ENCODE measurements at places on chromosomes 12 and 14.

DNA sequence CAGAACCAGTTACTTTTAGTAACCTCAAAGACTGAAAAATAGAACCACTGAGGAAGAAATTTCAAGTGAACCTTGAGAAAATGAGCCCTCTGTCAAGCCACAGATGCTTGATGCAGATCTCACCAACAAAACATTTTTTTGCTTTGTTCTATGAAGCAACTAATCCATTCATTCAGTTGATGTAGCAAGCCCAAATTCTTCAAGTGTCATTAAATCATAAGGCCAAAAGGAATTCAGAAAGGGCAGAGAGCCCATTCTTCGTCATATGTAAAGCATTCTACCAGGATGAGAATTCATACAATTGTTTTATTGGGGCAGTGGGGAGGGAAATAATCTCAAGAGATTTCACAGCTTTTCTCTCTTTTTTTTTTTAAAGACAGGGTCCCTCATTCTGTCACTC is 218.0 kb upstream of the RGS6 start:
- DNase-seq = no peak

- DNase-seq = no peak
Observed at GRCh38 chr14:32430326-32430725, 101.2 kb downstream of the AKAP6 start.

GRCh38 chr14:102827716-102828115 is 50.5 kb downstream of the TRAF3 start:
- DNase-seq = no peak

DNA sequence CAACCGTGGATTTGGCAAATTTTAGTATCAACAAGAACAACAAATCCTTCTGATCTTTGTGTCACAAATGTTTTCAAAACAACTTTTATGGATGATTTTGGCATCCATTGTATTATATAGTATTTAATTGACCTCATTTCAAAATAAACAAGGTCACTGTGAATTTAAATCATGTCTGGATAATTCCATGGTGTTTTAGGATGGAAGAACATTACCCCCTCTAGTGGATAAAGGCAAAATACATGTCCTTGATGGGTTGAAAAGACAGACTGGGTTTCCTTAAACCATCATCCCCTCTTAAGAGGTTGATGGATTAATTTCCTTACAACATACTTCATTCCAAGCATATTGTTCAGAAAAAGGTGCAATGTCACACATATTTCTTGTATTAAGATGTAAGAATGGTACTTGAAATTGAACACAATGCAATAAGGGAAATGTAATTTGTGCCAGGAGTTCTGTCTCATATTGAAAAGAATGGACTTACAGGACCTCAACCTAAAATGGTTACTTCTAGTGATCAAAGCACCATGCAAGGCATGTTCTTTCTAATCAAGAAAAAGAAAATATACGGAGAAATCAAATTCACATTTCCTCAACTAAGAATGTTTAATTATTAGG is 352.0 kb downstream of the BCAT1 start:
- DNase-seq = no peak

- DNase-seq = no peak
Observed at GRCh38 chr12:92055877-92056276, 89.8 kb downstream of the BTG1 start.

- DNase-seq = no peak
Observed at GRCh38 chr12:46049665-46050064, 59.3 kb upstream of the SCAF11 start.
